IPS DF 6.9 (cell line): ENCODE measurements at places on chromosomes 1 and 21.

DNA sequence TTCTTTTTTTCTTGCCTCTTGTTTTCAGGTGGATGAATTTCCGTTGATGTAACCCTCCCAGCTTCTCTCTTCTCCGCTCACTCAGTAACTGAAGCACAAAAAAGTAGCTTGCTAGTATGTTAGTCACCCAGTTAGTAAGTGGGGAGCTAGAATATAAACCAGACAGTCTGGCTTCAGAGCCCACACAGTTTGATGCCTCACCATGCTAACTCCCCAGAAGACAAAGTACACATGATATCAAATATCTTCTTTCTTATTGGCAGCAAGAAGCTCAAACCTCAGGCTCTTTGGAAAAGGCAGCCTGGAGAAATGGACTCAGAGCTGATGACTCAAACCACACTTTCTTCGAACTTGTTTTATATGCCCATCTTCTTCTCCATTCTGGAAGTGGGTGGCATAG is 187.5 kb upstream of the PLXNA2 start:
- no peak for DNase-seq

- DNase-seq, result no peak
Observed at GRCh38 chr21:43585514-43585913, 73.8 kb downstream of the HSF2BP start.

DNA sequence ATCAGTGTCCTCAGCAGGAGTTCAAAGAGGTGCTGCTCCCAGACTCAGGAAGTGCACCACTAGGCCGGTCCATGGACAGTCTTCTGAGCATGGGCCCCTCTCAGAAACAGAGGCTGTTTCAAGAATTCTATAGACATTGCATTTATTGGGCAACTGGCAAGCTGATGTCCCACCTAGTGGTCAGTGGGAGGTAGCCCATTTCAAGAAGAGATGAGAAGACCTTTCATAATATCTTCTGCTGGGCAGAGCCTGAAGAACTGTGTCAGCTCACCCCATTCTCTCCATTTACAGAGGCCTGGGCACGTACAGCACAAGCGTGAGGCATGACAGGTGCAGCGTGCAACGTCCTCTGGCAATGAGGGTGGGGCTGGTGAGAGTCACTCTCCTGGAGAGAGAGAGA is 216.0 kb downstream of the DYRK1A start:
- DNase-seq, result no peak

DNA sequence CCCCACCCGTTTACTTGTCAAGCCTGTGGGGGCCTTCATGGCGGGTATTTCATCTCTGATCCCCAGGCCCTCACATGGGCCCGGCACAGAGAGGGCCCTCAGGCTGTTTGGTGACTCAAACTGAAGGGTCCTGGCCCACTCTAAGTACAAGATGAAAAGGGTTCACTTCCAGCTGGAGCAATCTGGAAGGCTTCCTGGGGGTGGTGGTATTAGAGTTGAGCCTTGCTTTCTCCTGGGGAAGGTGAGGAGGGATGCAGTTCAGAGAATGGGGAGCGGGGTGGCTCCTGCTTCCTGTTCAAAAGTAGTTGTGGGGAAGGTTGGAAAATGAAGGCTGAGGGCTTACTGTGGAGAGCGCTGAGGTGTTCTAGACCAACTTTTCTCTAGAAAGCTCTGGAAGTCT is 47.7 kb downstream of the DHRS3 start:
- DNase-seq, result no peak

DNA sequence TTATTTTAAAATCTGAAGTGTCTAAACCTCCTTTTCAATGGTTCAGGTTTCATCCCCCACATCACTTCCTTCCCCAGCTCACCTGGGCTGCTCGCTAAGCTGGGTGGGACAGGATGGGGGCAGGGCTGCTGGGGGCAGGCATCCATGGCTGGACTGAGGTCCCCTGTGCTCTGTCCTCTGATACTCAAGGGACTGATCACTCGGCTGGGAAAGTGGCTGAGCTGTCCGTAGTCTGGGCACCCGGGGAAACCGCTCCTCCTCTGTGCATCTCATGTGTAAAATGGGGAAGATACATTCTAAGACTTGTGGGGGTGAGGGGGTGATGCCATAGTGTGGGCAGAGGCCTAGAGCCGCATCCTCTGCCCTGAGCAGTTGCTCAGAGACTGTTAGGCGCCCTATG is 411.2 kb downstream of the MATN1 start:
- DNase-seq, result no peak

DNA sequence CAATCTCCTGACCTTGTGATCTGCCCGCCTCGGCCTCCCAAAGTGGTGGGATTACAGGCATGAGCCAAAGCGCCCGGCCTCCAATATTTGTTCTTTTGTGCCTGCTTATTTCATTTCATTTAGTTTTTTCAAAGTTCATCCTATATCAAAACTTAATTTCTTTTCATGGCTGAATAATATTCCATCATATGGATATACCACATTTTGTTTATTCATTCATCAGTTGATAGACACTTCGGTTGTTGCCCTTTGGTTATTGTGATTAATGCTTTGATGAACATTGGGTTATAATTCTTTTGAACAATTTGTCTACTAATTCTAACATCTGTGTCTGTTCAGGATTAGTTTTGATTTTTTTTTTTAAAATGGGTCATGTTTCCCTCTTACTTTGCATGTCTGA is 41.7 kb downstream of the SFPQ start:
- DNase-seq, result no peak

- DNase-seq, result no peak
Observed at GRCh38 chr1:153799566-153800465, 24.6 kb downstream of the SLC27A3 start.

DNA sequence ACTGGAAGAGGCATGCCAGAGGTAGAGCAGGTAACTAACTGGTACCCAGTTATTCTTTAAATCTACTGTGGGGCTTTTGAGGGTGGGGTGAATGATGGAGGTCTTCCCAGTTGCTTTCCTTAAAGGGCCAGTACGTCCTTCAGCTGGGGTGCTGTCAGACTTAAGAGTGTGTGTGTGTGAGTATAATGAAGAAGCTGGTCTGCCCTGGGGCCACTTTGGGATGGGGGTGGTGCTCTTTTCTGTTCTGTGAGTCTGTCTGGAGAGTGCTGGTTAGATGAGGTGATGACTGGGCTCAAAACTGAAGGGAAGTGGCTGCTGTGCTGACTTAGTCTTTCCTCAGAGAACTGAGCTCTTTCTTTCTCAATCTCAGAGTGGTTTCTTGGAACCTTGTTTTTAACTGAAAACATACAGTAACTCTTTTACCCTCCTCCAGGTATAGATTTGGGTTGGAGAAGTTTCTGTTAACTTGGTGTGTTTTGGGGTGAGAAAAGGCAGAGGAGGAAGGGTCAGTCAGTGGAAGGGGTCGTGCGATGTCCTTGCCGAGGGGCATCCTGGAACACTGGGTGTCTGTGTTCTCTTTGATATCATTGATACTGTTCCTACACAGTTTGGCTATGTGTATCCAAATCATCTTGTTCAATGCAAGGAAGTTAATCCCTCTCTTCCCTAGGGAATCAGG is 746 bp downstream of the MACF1 start:
- no peak for DNase-seq

DNA sequence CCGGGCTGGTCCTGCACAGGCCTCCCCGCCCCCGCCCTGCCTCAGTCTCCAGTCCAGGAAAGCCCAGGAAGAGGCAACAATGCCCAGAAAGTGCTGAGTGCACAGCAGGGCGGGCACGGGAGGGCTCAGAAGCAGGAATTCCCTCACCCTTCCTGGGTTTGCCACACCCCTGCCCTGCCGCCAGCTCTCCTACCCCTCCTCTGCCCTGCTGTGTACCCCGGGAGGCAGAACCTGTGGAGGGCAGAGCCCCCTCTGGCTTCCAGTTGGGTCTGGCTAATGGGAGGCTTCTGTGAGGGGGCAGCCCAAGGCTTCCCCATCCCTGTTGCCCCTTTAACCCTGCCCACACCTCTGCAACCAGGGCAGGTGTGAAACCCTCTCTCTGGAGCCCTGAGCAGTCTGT is 47.5 kb upstream of the CSF3R start:
- no peak for DNase-seq
